Activated CD4-positive, alpha-beta memory T cell treated with anti-CD3 and anti-CD28 coated beads for 36 hours (primary cell): ENCODE measurements at places on chromosomes 7 and 10. TPM values are rescaled to one million over a fixed set of nuclear protein-coding genes. Genes with fewer than 3 reads are reported as not detected.

GRCh38 chr7:3300221-3300650, 816 bp upstream of the SDK1 start:
- DNase-seq = peak; percentile 15

DNA sequence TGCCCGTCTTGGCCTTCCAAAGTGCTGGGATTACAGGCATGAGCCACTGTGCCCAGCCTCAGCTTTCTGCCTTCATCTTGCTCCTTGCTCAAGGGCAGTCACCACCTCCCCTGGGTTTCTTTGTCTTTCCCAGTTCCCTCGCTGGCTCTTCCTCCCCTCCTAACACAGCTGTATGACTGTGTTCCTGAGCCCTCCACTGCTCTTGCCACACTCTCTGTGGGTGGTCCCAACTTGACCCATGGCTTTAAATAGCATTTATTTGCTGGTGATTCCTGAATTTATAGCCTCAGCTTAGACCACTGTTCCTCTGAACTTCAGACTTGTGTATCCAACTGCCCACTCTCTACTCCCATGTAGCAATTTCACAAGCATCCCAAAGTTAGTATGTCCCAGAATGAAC, 181.3 kb downstream of the BAMBI start:
- DNase-seq = no peak

DNA sequence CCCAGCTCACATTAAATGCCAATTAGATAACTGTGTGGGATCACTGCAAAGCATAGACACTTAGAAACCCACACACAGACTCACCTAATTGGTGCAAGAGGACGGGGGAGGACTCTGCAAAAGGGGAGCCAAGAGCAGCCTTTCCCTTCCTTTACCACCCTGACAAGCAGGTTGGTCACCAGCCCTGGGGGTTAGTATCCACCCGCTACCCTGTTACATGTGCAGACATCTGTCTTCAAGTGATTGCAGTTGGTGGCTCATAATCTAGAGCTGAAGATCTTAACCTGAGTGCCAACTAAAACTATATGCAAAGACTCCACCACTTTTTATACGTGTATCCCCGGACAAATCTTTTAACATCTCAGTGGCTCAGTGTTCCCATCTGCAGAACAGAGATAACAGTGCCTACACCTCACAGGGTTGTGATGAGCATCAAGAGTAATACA, 56.9 kb downstream of the SORBS1 start:
- DNase-seq = no peak

Gene CCL24
- not detected for total RNA-seq

- peak; percentile 64 for DNase-seq
These were observed 12.1 kb upstream of the TRUB1 start for GRCh38 chr10:114925587-114926586.

Gene TRIM50
- not detected for total RNA-seq
